Immature natural killer cell (primary cell): ENCODE measurements at places on chromosomes 2 and 18. TPM values are rescaled to one million over a fixed set of nuclear protein-coding genes. Genes with fewer than 3 reads are reported as not detected.
A peak's percentile ranks its signal among the peaks of the same experiment; 100 is the strongest.

The COL5A2 gene
- polyA plus RNA-seq, result 0.04 TPM

DNA sequence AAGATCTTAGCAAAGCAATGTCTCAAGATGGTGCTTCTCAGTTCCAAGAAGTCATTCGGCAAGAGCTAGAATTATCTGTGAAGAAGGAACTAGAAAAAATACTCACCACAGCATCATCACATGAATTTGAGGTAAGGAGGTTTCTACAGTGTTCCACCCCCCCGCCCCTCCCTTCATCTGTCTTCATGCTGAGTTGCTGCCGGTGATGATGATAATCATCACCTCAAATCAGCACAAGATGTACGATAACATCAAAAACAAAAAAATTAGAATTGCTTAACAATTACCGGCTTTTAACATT lies 14.6 kb downstream of the UGP2 start:
- DNase-seq, result peak; percentile 46
- no peaks in the 10 kb centered on the region for H3K27me3 ChIP-seq
- peaks cover 73% of the 10 kb centered on the region for H3K4me1 ChIP-seq
- peak overlapping the region; percentile 75 for H3K27ac ChIP-seq
- H3K4me3 ChIP-seq, result peak overlapping the region; percentile 73

The DNAH7 gene
- polyA plus RNA-seq, result not detected

DNA sequence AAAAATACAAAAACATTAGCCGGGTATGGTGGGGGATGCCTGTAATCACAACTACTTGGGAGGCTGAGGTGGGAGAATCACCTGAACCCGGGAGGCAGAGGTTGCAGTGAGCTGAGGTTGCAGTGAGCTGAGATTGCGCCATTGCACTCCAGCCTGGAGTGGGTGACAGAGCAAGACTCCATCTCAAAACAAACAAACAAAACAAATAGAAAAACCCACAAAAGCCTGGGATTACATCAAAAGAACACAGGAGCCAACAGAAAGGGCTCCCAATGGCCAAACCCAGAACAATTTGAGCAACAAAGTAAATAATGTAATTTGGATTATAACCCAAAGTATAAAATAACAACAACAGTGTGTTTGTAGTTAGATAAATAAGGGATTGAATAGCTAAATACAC lies 159.8 kb downstream of the UXS1 start:
- no peaks in the 10 kb centered on the region for H3K36me3 ChIP-seq
- peaks cover 6% of the 10 kb centered on the region for H3K4me1 ChIP-seq
- no peak for DNase-seq
- H3K27ac ChIP-seq, result no peak overlapping the region
- no peaks in the 10 kb centered on the region for H3K27me3 ChIP-seq

GRCh38 chr2:157182834-157183396 lies 74.6 kb upstream of the GALNT5 start:
- no peaks in the 10 kb centered on the region for H3K36me3 ChIP-seq
- H3K27me3 ChIP-seq, result no peaks in the 10 kb centered on the region
- no peak for DNase-seq
- no peak overlapping the region for H3K4me3 ChIP-seq
- H3K27ac ChIP-seq, result no peak overlapping the region
- H3K4me1 ChIP-seq, result no peaks in the 10 kb centered on the region

DNA sequence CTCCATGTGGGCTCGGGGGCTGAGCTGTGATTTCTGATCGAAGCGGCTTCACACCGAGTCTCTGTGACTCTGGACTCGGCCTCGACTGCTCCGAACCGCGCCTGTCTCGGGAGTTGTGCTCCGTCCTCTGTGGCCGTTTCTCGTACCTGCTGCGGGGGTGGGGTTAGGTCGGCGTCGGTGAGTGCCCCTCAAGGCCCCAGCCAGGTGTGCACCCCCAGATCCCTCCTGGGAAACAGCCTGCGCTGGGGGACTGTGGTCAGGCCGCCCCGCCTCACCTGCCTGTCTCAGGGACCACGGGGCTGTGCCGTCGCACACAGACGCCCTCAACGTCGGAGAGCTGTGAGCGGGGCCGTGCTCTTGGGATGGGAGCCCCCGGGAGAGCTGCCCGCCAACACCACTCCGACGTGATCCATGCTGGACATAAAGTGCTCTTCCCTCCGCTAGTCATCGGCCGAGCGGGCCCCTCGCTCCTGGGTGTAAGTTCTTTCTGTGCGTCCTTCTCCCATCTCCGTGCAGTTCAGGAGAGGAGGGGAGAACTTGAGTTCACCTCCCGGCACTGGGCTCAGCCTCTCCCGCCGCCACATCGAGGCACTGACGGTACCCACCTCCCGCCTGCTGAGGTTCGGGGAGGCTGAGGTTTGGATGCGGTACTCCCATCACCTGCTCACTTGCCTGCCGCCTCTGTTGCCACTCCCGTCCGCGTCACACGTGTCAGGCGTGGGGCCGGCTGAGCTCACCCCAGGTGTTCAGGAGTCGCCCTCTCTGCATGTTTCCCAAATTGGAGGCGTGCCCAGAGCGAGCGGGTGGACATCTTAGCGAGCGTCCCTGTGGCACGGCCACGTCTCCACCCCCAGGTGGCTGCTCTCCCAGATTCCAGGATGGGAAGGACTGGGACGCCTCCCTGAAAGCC lies 55.7 kb downstream of the CTDP1 start:
- peaks cover 25% of the 10 kb centered on the region for H3K36me3 ChIP-seq
- H3K27me3 ChIP-seq, result peaks cover 22% of the 10 kb centered on the region
- H3K4me3 ChIP-seq, result no peak overlapping the region

DNA sequence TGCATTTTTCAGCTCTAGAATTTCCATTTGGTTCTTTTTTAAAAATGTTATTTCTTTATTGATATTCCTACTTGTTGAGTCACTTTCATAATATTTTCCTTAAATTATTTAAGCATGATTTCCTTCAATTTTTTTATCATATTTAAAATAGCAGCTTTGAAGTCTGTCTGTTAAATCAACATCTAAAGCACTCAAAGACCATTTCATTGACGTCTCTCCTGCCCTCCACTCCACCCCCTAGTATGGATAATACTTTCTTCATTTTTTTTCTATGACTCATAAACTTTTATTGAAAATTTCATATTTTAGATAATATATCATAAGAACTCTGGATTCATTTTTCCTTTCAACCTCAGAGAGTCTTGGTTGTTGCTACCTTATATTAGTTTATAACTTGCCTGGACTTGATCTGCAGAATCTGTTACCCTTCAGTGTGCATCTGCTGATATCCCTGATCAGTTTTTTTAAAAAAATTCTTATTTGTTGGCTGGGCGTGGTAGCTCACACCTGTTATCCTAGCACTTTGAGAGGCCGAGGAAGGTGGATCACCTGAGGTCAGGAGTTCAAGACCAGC lies 59.0 kb upstream of the ZNF396 start:
- H3K27ac ChIP-seq, result no peak overlapping the region
- H3K36me3 ChIP-seq, result peaks cover 4% of the 10 kb centered on the region
- no peaks in the 10 kb centered on the region for H3K4me1 ChIP-seq
- no peak overlapping the region for H3K4me3 ChIP-seq

The PPP1R1C gene
- polyA plus RNA-seq, result not detected

- H3K27ac ChIP-seq, result no peak overlapping the region
- DNase-seq, result no peak
- H3K4me1 ChIP-seq, result peaks cover 10% of the 10 kb centered on the region
- H3K36me3 ChIP-seq, result no peaks in the 10 kb centered on the region
- H3K27me3 ChIP-seq, result peaks cover 7% of the 10 kb centered on the region
Measured at GRCh38 chr2:131036269-131036668, 57.0 kb downstream of the FAM168B start.

DNA sequence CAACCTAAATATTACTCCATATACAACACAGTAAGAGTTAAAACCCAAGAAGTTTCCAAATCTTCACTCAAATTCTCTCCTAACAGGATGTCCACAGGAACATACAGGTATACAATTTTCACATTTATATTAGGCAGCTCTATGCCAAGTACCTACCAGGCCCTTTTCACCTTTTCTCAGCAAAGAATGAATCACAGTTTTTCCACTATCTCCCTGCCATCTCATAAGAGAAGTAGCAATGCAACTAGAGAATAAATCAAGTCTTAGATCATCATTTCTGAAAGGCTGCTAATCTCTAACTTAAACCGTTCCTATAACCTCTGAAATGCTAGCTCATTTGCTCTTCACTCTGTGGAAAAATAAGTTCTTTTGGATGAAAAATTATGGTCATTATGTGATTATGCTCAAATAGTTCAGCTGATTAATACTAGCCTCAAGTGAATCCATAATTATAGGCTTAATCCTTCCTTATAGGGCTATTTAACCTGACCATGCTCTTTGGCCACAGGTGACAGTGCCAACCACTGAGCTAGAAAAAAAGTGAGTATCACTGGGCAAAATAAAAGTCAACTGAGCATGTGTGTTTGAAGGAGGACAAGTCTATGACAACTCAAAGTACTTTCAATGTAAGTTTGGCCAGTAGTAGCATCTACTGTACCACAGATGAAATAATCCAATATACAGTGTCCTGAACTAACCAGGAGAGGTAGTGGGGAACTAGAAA lies 79.7 kb downstream of the COBLL1 start:
- peaks cover 2% of the 10 kb centered on the region for H3K27me3 ChIP-seq
- H3K4me1 ChIP-seq, result no peaks in the 10 kb centered on the region
- H3K36me3 ChIP-seq, result no peaks in the 10 kb centered on the region
- no peak overlapping the region for H3K27ac ChIP-seq
- DNase-seq, result no peak

- H3K4me1 ChIP-seq, result no peaks in the 10 kb centered on the region
- no peaks in the 10 kb centered on the region for H3K36me3 ChIP-seq
- no peak for DNase-seq
- peaks cover 8% of the 10 kb centered on the region for H3K27me3 ChIP-seq
- no peak overlapping the region for H3K27ac ChIP-seq
Measured at GRCh38 chr18:8586941-8587340, 22.3 kb upstream of the RAB12 start.

- no peaks in the 10 kb centered on the region for H3K36me3 ChIP-seq
- no peak for DNase-seq
- H3K4me3 ChIP-seq, result no peak overlapping the region
Measured at GRCh38 chr2:165112789-165113188, 91.1 kb downstream of the SCN3A start.

DNA sequence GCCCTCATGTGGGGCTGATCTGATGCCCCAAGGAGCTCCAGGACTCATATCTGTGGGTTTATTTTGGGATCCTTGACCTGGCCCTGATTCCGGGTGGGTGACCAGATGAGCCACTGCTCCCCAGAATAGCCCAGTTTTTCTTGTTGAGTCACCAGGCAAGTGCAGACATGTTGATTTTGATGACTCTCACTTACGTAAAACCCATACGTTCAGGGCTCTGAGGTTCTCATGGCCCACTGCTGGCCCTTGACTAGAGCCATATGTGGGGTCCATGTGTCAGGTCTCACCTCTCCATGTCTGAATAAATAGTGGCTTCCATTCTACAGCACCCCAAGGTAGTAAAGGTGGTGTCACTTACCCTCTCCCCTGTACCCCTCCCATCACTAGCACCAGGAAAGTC lies 41.9 kb downstream of the CDC42EP3 start:
- no peaks in the 10 kb centered on the region for H3K27me3 ChIP-seq
- no peak for DNase-seq
- H3K27ac ChIP-seq, result no peak overlapping the region
- H3K4me3 ChIP-seq, result no peak overlapping the region
- peaks cover 75% of the 10 kb centered on the region for H3K4me1 ChIP-seq
- H3K36me3 ChIP-seq, result peaks cover 5% of the 10 kb centered on the region

DNA sequence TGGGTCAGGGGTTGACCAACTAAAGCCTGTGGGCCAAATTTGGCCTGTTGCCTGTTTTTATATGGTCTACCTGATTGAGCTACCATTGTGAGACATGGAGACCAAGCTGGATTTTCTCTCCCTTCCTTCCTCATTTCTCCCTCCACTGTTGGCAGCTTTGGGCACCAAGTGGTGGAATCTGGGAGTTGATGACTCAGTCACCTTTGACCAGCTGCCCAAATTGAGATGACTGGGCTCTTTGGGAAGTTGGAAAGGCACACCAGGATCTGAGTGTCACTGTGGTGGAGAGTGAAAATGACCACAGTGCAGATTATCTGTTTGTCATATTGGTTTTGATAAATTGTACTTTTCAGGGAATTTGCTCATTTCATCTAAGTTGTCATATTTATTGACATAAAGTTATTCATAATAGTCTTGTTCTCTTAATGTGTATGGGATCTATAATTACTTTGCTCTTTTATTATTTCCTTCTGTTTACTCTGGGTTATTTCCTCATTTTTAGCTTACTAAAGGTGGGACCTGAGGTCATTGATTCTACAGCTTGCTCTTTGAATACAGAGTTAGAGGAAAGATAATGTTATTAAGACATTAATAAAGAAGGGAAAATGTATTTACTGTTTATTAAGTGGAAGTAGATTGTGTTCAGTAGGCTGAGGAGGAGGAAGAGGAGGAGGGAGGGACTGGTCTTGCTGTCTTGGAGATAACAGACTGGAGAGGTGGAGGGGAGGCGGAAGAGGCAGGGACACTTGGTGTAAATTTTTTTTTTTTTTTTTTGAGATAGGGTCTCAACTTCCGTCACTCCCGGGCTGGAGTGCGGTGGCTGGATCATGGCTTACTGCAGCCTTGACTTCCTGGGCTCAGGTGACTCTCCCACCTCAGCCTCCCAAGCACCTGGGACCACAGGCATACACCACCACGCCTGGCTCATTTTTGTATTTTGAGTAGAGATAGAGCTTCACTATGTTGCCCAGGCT lies 31.8 kb downstream of the AGFG1 start:
- H3K4me1 ChIP-seq, result peaks cover 87% of the 10 kb centered on the region
- H3K27ac ChIP-seq, result peak overlapping the region; percentile 31
- H3K27me3 ChIP-seq, result no peaks in the 10 kb centered on the region
- H3K4me3 ChIP-seq, result no peak overlapping the region
- H3K36me3 ChIP-seq, result no peaks in the 10 kb centered on the region

The UGT1A5 gene
- not detected for polyA plus RNA-seq

DNA sequence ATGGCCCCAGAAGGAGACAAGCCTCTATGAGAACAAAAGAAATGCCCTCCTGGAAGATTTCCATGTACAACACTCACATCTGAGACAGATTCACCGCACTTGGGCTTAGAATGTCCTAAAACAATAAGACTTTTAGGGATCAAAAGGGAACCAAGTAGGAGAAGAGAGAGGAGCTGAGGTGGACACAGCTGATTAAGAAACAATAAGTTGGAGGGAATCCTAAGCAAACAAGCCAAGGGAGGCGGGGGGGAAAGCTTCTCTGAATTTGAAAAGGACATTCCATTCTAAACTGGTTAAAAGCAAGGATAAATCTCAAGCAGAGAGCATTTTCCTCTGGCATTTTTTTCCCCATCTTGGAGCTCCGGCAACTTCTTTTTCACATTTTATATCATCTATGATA lies 9.9 kb downstream of the ACVR1 start:
- H3K27me3 ChIP-seq, result no peaks in the 10 kb centered on the region
- no peaks in the 10 kb centered on the region for H3K36me3 ChIP-seq
- no peak overlapping the region for H3K27ac ChIP-seq
- DNase-seq, result no peak
- H3K4me1 ChIP-seq, result no peaks in the 10 kb centered on the region
